PC-9 (cell line): ENCODE measurements at places on chromosomes 7 and 10. TPM values are rescaled to one million over a fixed set of nuclear protein-coding genes. Genes with fewer than 3 reads are reported as not detected.
A peak's percentile ranks its signal among the peaks of the same experiment; 100 is the strongest.

DNA sequence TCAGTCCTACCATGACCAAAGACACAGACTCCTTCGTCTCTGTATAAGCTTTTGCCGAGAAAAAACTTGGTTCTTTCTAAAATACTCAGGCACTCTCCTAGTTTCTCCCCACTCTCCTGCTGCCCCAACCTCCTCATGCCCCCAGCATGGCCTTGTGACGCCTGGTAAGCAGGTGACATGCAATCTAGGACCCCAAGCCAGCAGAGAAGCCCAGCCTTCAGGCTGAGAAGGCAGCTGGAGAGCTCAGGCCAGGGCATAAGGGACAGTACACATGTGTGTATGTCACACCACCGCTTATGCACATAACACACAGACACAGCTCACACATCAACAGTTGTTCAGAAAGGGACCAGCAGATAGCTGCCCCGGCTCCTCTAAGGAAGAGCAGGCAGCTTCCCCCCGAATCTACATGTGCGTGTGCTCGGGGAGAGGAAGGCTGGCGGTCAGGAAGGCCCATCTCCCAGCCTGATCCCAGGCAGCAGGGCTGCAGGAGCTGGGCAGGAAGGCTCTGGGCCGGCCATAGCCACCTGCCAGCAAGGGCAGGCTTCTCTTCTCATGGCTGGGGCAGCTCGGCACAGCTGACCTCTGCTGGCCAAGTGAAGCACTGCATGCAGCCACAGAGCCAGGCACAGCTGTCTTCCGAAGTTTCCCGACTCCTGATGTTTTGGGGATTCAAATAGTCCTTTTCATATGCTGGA lies 8.5 kb downstream of the DDX56 start:
- DNase-seq = no peak
- H3K36me3 ChIP-seq = peaks cover 46% of the 10 kb centered on the region
- no peaks in the 10 kb centered on the region for H3K27me3 ChIP-seq
- no peak overlapping the region for H3K27ac ChIP-seq
- peaks cover 16% of the 10 kb centered on the region for H3K4me1 ChIP-seq
- H3K4me3 ChIP-seq = no peak overlapping the region

DNA sequence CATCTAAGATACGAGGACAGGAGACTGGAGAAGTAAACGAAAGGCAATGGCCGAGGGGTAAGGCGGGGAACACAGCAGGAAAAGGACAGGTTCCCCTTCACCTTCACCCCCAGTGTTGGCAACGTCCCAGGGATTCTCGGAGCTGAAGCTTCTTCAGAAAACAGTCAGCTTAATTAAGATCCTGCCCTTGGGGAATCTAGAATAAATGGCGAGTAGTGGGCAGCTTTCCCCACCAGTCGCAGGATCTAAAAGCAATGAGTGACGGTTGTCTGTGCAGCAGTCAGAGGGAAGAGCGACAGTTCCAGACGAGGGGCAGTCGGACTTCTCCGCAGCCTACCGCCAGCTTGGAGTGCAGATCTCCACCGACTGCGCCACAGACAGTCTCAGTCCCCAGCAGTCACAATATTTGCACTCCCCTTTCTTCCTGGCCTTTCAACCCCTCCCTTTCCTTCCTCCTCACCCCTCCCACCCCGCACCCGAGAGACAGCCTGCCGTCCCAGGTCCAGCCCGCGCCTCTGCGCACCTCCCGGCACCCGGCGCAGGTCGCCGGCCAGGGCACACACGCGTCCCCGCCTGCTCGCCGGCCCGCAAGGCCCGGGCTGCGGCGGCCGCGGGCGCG lies 10.9 kb upstream of the SP8 start:
- no peaks in the 10 kb centered on the region for H3K4me1 ChIP-seq
- peak overlapping the region; percentile 54 for H3K4me3 ChIP-seq
- H3K27ac ChIP-seq = no peak overlapping the region

Gene IFIT1B
- not detected in 2 replicates for total RNA-seq

- H3K27me3 ChIP-seq = no peaks in the 10 kb centered on the region
- no peak for DNase-seq
- H3K36me3 ChIP-seq = no peaks in the 10 kb centered on the region; the same call in 1 of the 2 replicates
Measured at GRCh38 chr10:924524-924859, 7.0 kb downstream of the LARP4B start.

DNA sequence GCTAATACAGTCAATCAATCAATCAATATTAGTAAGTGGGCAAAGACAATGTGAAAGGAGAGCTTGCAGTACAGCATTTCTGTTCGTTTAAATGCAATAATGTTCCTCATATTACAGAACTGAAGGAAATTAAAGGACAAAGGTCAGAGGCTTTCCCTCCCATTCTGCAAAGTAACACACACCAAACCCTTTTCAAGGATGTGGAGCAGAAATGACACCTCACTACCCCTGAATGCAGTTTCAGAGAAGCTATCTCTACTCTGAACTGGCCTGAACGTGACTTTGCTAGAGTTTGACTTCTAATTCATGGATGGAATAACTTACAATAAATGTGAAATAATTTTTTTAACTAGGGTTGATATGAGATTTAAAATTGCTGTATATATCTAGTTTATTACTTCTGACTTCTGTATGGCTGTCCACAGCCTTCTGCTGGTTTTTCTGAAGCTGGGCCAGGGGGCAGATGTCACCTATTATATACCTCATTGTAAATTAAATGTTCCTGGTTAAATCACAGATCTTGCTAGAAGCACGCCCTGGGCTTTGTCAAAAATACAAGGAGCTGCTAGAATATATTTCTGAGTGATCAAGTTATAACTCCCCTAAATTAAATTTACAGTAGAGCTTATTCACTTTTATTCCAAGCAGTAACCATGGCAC lies 156.9 kb upstream of the C7orf33 start:
- H3K4me3 ChIP-seq = no peak overlapping the region
- no peak overlapping the region for H3K27ac ChIP-seq
- H3K27me3 ChIP-seq = peaks cover 67% of the 10 kb centered on the region
- no peaks in the 10 kb centered on the region for H3K36me3 ChIP-seq
- no peak for DNase-seq

Gene SH2B2
- total RNA-seq = 12.1 and 18.4 TPM in 2 replicates

DNA sequence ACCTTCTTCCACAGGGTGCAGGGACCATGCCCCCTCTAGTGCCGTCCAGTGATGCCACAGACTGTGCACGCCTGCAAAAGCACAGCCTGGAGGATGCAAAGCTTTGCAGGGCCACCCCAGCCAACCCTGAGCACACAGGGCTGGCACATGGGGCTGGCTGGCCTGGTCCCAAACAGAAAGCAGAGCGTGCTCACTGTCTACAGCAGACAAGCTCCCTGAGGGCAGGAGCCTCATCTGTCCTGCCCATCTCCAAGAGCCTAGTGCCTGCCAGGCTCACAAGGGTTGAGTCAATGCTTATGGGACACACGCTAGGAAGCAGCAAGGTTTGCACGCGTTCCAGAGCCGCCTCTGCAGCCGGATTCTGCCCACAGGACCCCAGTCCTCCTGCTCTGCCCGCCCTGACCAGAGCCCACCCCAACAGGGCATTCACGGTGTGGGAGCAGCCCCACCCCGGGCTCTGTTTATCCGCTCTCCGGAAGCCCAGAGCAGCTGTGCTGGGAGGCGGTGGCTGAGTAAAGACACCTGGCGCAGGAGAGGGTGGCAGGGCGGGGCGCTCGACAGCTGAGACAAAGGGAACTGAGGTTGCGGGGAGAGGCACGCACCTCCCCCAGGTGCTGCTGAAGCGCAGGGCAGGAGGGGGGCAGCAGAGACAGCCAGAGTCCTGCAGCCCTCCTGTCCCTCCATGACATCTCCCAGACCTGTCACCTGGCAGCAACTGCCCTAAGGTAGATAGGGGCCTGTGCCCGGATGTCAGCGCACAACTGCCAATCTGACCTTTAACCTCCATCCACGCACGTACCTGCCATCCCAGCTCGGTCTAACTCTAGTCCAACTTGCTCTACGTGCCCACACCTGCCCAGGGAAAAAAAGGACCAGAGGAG lies 4.3 kb downstream of the KCNH2 start:
- peak overlapping the region; percentile 65; the same call in 1 of the 2 replicates for H3K4me3 ChIP-seq
- H3K4me1 ChIP-seq = 0 out of 2 replicates have a peak, but pooled peaks cover 4% of the 10 kb centered on the region
- H3K27ac ChIP-seq = no peak overlapping the region
- peaks cover 55% of the 10 kb centered on the region for H3K27me3 ChIP-seq

DNA sequence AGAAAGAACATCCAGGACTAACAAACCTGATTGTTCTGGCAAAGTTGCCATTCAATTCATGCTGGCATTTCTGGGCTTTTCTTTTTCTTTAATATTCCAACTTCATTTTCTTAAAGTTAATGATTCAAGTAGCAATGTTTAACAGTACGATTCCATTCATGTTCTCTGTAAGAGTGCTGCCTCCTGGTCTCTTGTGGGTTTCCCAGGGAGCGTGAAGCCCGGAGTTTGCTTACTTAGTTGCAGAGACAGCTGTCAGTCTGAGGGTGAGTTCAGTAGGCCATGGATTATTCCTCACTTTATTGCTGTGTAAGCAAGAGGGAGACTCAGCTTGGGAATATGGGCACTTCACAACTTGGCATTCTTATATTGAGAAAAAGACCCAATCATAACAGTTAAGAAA lies 142.2 kb downstream of the TWIST1 start:
- no peak overlapping the region for H3K27ac ChIP-seq
- peaks cover 37% of the 10 kb centered on the region for H3K4me1 ChIP-seq
- no peak overlapping the region for H3K4me3 ChIP-seq
- no peaks in the 10 kb centered on the region for H3K36me3 ChIP-seq

GRCh38 chr7:149621776-149622175 lies 124.2 kb upstream of the ZNF746 start:
- H3K36me3 ChIP-seq = peaks cover 22% of the 10 kb centered on the region
- DNase-seq = no peak
- H3K4me1 ChIP-seq = peaks cover 21% of the 10 kb centered on the region
- H3K27ac ChIP-seq = no peak overlapping the region
- no peak overlapping the region for H3K4me3 ChIP-seq
- H3K27me3 ChIP-seq = no peaks in the 10 kb centered on the region
